ENCODE measurements at places on chromosomes 1 and 21.

DNA sequence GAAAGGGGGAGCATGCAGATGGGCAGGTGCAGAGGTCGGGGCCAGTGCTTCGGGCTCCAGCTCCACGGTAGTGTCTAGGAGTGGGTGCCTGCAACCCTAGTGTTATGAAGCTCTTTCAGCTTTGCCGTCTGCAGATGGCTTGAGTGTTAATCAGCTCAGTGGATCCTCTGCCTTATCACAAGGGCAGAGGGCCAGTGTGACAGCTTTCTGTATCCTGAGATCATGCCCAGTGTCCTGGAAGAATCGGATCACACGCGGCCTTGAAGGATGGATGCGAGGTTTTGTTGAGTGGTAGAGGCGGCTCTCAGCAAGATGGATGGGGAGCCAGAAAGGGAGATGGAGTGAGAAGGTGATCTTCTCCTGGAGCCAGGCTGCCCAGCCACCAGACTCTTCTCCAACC is 25.5 kb upstream of the C1orf146 start:
- DNase-seq, result no peak

DNA sequence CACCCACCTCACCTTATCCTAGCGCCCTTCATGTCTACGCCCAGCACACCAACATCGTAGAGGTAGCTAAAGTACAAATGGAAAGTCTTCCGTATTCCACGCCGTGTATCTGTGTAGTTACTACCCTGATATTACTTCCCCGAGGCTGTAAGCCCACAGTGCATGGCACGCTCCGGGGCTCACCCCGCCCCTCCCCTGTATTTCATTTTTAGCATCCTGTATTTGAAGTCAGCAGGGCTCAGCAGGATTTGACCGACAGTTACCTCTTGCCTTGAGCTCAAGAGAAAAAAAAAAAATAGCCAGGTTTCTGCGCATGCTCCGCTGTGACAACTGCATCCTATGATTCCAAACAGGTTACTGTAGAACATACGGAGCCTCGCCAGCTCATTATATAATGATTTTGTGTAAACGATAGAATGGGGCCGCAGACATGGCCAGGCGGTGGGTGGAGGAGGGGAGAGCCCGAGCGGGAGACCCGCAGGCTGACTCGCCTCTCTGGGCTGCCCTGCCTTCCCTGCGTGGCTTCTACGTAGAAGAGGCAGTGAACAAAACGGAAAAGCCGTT is 1.3 kb downstream of the ABCG1 start:
- peak; percentile 56 for DNase-seq

- DNase-seq, result no peak
These were observed 450.5 kb downstream of the NUF2 start for GRCh38 chr1:163772246-163772645.

GRCh38 chr21:14686466-14687267 is 140.6 kb upstream of the SAMSN1 start:
- DNase-seq, result peak; percentile 15

- DNase-seq, result no peak
These were observed 7.6 kb upstream of the EIF4G3 start for GRCh38 chr1:21184276-21184675.

GRCh38 chr21:42631142-42631541 is 22.3 kb upstream of the PDE9A start:
- DNase-seq, result no peak

DNA sequence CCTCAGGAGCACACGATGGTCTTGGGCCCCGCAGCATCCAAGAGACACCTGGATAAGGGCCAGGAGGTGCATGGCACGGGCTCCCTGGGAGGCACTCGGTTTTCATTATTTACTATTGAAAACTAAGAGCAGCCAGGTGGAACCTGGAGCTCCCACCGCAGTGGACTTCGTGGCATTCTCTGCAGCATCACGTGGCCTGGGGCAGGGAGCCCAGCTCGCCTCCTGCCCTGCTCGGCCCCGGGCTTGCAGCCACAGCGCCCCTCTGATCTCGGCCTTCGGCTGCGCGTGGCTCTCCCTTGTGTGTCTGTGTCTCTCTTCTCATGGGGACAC is 121.6 kb downstream of the SIK1 start:
- no peak for DNase-seq

- DNase-seq, result no peak
These were observed 29.5 kb upstream of the HNRNPU start for GRCh38 chr1:244893836-244894235.

GRCh38 chr21:14120091-14120734 is 90.5 kb downstream of the LIPI start:
- DNase-seq, result no peak

DNA sequence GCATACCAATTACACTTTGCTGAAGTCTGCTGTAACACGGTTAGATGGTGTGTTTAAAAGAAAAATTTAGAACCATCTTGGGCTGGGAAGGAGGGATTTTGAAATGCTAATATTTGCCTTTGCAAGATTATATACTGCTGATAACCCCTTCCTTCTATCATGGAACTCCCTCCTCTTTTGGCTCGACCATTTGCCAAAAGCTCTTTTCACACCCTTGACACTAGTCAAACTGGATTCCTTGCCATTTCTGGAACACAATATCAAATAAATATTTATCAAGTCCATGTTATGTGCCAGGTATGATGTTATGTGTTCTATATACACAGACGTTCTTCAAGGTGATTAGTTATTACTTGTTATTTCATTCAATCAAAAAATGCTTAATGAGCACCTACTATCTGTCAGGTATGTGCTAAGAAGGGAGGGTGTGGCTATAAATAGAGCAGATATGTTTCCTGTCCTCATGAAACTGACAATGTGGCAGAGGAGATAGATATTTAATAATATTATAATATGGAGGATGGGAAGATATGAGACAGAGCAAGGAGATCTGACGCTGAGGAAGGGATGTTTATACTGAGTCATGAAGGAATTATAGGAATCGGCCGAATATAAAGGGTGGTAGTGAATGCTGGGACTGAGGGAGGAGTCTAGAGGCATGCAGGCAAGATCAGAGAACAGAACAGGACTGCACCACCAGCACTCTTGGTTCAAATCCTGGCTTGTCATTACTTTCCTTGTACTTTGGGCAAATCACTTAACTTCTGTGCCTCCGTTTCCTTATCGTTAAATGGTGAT is 16.1 kb upstream of the XPR1 start:
- no peak for DNase-seq

DNA sequence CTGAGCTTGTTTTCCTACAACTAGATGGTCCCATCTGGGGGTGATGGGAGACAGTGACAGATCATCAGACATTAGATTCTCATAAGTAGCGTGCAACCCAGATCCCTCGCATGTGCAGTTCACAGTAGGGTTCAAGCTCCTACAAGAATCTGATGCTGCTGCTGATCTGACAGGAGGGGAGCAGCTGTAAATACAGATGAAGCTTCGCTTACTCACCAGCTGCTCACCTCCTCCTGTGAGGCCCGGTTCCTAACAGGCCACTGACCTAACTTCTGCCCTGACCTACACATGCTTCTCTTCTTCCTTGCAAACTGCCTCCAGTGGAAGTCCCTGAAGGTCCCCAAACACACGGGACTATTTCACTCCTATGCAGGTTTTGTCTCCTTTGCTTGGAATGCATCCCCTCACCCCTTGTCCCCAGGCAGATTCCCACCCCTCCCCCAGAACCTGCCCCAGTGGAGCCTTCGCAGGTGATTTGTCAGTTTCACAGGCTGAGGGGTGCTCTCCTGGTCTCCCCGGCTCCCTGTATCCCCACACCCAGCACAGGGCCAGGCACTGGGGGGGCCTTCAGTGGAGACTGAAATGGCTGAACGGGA is 5.7 kb upstream of the ZBTB48 start:
- DNase-seq, result no peak

All from NCI-H774 (cell line).